ENCODE measurements at places on chromosomes 5 and 9.

- DNase-seq: no peak
Measured at GRCh38 chr9:114845373-114845772, 39.5 kb upstream of the TNFSF15 start.

DNA sequence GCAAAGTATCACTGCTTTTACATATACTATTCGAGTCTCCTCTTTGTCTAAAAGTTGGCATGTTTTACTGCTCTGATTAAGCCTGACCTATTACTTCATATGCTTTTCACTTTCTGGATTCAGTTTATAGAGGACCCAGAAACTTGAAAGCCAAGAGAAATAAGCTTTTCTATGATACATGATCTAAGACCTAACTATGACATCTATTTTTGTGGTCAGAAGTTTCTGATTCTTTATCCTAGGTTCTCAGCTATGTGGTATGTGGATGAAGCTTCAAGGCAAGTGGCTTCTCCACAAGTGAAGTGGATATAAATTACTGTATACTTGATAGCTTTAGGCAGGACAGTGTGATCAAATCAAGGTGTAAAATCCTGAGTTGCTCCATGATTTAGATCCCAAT is 6.3 kb downstream of the EDIL3 start:
- peak; percentile 58 for DNase-seq

DNA sequence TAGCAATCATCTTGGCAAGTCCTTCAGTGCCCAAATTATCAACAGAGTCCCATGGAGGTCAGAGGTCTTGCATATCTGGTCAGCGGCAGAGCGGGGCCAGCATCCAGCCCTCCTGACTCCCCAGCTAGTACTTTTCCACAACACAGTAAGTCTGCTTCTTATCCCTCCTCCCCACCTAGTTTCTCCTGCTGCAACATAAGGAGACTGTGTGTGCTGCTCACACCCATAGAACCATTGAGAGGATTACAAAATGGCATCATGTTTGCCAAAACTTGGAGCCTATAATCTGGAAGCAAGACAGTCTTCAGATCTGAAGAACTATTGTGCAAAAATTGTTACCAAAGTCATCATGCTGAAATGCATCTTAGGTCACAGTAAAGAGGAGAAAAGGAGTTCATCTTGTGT is 125.8 kb upstream of the ZNF366 start:
- no peak for DNase-seq

DNA sequence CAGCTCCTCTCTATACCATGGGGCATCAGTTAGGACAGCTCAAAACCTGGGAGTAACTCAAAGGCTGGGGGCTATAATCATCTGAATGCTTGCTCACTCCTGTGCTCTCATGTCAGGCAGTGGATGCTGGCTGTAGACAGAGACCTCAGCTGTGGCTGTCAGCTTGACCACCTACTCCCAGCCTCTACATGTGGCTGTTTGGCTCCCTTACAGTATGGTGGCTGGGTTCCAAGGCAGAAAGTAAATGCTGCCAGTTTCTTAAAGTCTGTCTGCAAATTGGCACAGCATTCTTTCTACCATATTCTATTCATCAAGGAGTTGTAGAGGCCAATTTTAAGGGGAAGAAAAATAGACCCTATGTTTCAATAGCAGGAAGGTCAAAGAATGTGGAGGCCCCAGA is 66.9 kb downstream of the TMC1 start:
- no peak for DNase-seq

DNA sequence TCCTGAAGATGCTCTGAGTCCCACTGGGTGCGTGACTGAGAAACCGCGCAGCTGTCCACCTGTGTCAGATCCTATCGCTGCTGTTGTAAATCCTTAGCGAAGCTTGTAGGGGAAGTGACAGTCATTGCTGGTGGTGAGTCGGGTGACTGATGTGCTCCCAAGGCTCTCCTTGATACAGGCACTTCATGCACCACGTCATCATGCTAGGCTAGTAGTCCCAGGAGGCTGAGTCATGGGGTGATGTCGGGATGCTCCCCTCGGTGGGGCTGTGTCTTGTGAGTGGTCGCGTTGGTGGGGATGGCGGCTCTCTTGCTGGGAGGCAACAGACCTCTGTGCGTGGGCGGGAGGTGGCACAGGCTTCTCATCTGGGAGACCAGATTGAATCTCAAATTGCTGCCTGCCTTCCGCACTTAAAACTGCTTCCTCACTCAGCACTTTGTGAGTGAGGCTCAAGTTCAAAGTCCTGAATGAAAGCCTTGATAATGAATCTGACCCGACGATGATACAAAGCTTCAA is 84.7 kb downstream of the CSNK1A1 start:
- DNase-seq: peak; percentile 94

GRCh38 chr5:108143581-108143980 is 238.3 kb downstream of the FBXL17 start:
- DNase-seq: peak; percentile 50

GRCh38 chr9:136372561-136373299 is 739 bp downstream of the CARD9 start:
- peak; percentile 99 for DNase-seq

GRCh38 chr9:97525451-97525850 is 24.0 kb downstream of the TMOD1 start:
- no peak for DNase-seq

GRCh38 chr5:79505138-79505537 is 8.8 kb downstream of the HOMER1 start:
- DNase-seq: no peak

DNA sequence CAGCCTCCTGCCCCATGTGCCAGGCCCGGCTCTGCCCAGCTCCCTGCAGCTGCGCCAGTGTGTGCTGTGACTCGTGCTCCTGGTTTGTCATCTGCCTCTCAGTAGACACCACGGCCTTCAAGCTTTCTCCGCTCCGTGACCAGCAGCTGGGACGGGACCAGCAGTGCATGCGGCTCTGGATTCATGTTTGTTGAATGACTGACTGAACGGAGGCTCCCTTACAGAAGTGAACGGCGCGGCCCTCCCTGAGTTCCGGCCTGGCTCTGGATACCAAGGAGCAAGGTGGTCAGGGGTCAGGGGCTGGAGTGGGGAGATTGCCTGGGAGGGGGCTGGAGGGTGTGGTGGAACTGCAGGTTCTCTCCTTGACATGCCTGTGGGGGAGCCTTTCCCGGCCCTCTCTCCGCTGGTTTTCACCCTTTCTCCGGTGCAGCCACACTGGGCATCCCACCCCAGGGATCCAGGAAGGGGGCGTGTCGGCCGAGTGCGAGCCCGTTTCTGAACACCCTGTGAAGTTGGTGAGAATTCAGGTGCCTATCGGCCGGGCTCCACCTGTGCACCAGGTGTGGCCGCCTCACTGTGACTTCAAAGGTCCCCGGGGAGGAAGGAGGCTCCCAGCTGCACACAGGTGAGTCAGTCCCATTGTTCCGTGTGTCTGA is 11.1 kb upstream of the CEP72 start:
- no peak for DNase-seq

GRCh38 chr9:5876711-5877110 is 14.0 kb upstream of the MLANA start:
- peak; percentile 18 for DNase-seq

DNA sequence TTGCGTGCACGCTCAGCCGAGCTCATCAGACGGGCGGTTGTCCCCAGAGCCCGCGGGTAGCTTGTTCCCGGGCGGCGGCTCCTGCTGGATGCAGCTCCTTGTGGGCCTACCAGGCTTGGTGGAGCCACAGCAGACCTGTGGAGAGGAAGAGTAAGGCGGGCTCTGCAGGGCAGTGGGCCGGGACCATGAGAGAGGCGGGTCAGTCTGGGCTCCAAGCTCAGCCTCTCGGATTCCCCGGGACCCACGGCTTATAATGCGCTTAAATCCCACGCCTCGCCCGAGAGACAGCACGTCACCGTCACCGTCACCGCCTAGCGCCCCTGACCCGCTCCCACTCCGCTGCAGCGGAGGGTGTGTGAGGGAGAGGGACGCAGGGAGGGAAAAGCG is 1.9 kb upstream of the ANKRD18A start:
- peak; percentile 77 for DNase-seq

DNA sequence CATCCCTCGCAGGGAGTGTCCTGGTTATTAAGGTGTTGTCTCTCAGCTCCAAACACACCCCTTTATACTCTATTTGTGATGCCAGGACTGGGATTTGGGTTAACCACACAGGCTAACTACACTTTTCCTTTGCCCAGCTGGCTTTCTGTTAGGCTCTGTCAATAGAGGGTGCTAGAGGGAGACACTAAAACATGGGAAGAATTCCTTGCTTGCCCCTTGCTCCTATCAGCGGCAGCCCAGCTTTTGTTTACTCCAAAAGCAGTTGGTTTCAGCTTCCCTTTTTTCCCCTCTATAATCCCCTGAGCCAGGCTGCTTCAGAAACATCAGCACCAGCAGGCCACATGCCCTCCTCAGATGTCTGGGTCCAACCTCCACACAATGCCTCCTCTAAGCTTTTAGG is 297.1 kb downstream of the KCTD16 start:
- DNase-seq: peak; percentile 77

GRCh38 chr5:113060408-113061025 is 83.9 kb downstream of the DCP2 start:
- DNase-seq: no peak

DNA sequence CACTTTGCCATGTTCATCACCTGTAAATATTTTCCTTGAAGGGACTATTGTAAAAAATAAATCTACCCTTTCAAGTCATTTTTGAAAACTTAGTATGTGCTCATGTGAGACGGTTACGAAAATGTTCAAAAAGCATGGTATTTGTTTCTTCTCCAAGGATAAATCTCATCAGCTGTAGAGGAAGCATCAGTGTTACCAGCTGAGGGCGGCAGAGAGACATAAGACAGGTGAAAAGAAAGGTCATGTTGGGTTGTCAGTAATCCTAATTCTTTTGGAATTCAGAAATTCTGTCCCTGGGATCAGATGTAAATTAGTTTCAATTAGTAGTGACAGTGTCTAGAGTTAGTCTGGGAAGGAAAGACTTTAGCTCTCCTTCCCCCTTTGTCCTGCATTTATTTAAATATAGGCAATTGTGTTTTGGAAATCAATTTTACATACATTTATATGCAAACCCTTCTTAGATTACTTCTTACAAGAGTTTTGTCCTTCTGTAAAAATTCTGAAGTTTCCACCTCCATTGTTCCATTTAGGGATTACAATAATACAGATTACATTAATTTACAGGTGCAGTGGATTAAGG is 791.9 kb upstream of the CDH6 start:
- DNase-seq: no peak

- DNase-seq: no peak
Measured at GRCh38 chr9:114389612-114390368, 2.0 kb upstream of the AKNA start.

DNA sequence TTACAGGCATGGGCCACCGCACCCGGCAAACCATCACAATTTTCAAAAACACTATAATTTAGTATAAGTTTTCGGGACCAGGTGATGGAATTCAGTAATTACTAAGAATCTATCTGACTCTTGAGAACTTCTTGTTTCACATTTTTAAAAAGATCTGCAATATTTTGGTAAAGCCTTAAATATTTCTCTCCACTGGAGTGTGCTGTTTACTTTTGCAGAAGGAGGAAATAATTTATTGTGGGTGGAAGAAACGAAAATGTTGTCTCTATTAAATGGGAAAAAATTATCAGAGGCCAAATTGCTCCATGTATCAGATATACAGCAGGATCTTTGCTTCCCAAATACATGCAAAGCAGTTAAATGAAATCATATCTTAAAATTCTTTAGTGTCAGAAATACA is 566.8 kb upstream of the CYLC2 start:
- no peak for DNase-seq
